Renal cortex interstitium (tissue), 15 donors: ENCODE measurements at places on chromosomes 7 and 10. TPM values are rescaled to one million over a fixed set of nuclear protein-coding genes. Genes with fewer than 3 reads are reported as not detected.

Gene SPDYE8
- 0.20 TPM for polyA plus RNA-seq

Gene XRCC2
- polyA plus RNA-seq = 10.2 TPM

Gene ETV1
- polyA plus RNA-seq = 34.0 TPM

DNA sequence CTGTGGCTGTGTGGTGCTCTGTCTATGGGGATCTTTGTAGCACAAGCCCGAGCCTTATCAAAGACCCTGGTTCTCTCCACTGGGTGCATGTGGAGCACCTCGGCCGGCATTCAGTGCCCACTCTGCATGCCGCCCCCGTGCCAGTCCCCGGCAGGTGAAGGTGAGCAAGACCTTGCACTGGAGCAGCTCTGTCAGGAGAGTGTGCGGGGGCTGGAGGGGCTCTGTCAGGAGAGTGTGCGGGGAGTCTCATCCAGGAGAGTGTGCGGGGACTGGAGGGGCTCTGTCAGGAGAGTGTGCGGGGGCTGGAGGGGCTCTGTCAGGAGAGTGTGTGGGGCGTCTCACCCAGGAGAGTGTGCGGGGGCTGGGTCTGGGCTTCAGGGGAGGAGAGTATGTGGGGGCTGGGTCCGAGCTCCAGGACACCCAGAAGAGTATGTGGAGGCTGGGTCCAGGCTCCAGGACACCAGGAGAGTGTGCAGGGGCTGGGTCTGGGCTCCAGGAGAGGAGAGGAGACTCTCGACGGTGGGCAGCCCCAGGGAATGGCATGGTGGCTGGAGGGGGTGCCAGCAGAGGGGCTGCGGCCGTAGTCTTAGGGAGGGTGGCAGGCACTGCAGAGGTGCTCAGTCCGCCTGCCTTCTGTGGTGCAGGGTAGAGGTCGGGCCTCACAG, 40.8 kb downstream of the INPP5A start:
- no peak for DNase-seq

DNA sequence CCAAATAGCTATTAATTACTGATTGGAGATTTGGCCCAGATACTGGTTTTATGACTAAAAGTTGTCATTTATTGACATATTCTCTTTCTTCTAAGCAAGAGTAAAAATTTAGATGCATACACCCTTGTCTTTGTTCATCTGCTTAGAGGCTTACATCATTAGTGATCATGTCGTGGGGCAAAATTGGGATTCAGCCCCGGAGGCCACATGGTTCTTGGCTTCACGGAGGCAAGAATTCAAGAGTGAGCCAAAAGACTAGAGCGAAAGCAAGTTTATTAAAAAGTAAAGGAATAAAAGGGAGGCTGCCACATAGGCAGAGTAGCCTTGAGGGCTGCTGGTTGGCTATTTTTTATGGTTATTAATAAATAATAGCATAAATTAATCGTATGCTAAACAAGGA, 41.1 kb downstream of the MINPP1 start:
- DNase-seq = no peak

DNA sequence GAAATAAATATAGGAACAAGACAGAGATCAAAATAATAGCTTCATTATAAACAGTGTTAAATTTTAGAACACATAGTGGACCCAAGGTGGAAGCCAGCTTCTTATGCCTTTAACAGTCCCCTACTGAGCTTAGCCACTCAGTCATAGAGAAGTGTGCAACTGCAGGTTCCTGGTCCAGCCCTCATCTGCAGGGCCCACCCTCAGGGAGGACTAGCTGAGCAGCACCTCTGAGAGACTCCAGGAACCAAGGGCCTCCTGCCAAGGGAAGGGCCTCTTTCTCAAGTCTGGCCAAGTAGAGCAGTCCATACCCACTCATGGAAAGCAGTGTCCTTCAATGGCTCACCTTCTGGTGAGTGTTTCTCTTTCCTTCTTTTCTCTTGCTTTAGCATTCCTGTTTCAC, 173.7 kb upstream of the PRPS1L1 start:
- no peak for DNase-seq

GRCh38 chr10:7391748-7392147, 19.1 kb downstream of the SFMBT2 start:
- DNase-seq = no peak

GRCh38 chr10:114239994-114240345, 916 bp downstream of the VWA2 start:
- no peak for DNase-seq

DNA sequence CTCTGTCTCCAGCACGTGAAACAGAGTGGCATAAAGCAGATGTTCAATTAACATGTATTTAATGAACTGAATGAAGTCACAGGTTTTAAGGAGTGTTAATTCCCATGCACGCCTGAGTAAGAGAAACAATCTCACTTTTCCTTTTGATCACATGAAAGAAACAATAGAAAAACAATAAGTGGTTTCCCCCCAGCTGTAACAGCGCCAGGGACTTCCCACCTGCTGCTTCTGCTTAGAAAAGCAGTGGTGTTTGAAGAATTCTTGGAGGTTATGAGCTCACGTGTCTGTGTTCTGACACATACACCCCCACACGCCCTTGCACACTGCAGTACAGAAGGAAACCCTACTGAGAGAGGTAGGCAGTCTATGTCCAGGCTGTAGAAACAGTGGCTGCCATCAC, 51.3 kb upstream of the FRMD4A start:
- no peak for DNase-seq

DNA sequence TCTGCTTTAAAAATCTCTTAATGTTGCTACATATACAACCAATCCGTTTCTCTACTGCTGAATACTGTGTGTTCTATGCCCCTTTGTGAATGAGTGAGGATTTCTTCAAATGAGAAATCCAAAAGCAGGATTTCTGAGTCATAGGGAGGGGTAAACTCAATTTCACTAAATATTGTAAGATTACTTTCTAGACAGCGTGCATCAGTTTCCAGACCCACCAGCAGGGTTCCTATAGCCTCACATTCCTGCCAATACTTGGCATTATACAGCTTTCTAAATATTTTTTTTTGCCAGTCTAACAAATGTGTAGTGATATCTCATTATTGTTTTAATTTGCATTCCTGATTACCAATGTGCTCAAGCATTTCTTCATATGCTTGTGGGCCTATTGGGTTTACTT, 35.5 kb downstream of the GPR158 start:
- no peak for DNase-seq

DNA sequence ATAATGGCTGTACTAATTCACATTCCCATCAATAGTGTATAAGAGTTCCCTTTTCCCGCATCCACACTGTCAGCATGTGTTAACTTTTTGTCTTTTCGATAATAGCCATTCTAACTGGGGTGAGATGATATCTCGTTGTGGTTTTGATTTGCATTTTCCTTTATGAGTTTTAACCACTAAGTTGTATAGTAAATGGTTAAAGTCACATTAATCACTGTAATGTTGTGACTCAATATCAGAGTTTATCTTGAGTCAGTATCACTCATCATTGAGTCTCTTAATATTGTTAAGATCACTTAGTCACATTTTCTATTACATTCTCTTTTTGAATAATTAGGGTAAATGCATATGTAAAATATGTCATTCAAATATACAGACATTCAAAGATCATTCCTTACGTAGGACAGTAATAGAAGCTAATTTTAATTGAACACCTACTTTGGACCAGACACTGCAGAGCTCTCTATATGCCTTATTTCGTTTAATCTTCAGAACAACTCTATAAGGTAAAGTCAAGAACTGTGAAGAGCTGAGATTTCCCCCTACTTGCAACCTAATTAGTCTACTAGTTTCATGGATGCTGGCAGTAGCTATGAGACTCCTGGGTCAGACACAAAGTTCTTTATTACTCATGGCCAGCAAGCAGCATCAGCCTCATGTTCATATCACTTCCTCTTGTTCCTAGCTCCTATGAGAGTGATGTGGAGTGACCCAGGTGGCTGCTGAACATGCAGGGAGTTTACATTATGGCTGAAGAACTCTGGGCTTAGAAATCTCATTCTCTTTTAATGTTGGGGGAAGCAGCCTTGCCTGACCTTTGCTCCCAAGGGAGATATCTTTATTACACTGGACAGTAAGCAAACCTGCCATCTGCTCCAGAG, 30.5 kb downstream of the CREB5 start:
- no peak for DNase-seq

DNA sequence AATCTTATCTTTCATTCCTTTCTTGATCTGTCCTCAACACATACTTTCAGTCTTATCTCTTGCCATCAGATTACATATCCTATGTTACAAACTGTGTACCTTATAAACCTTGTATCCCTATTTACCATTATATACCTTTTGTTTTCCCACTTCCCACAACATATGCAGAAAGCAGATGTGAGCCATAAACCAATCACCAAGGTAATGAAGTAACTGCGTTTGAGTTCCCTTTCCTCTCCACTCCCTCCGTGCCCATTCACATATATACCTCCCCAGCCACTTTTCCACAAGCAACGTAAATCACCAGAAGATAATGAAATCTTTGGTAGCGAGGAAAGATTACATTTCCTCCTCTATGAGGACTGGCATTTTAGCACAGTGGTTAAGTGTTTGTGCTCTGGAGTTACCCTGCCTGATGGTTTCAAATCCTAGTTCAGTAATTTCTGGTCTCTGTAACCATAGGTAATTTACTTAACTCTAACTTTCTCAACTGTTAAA, 55.5 kb upstream of the PHF14 start:
- DNase-seq = no peak

DNA sequence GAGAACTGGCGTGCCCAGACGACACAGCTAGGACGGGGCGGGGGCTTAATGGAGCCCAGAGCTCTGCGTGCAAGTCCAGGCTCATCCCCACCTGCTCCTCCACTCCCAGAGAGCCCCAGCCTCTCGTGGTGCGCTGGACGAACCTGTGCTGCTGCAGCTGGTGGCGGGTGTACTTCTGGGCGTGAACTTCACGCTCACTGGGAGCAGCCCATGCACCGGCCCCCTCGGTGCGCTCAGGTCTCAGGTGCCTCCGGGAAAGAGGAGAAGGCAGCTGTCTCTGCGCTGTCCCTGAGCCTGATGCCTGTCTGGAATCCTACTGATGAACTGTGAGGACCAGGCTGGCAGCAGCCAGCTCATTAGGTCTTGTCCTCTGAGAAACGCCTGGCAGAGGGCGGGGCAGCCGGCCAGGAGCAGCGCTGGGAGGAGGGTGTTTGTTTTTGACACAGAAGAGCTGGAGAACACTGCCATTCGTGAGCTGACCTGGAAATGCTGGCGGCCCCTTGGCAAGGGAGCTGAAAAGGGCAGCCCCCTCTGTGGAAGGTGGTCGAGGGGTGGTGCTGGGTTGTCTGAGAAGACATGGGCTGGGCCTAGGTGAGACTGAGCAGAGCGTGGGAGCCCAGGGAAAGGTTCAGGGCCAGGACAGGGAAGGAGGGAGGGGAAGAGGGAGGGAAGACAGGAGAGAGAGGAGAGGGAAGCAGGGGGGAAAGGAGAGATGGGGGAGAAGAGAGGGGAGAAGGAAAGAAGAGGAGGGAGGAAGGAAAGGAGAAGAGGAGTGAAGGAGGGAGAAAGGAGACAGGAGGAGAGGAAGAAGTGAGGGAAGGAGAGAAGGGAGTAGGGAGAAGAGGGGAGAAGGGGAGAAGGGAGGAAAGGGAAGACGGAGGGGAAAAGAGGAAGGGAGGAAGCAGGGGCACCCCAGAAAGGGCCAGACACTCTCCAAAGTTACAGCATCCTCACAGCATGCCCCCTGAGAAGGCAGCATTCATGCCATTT, 53.5 kb upstream of the TNS3 start:
- no peak for DNase-seq

DNA sequence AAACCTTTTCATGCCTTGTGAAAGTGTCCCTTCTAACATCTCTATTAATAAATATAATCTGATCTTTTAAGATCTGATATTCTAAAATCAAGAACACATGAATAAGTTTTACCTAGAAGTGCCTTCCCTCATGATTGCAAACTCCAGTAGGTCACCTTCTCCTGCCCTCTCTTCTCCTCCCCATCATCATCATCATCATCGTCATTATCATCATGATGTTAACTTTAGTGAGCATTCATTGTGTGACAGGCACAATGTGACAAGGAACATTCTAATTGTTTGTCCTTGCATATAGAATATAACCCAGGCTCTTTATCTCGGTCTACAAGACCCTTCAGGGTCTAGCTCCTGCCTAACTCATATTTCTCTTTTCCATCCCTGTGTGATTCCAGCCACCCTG, 51.7 kb downstream of the CUBN start:
- DNase-seq = no peak

DNA sequence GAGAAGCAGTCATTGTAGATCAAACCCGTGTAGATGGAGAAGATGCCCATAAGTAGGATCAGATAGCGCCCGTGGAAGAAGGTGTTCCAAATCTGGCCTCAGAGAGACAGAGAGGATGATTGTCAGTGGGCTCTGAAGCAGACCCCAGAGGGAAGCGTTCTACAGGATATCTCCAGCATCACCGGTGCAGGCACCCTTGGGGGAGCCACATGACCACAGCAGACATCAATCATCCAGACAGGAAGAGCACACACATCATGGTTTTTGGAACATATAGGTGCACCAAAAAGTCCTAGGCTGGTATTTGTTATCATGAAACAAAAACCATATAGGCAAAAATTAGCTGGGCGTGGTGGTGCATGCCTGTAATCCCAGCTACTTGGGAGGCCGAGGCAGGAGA, 44.0 kb upstream of the SVOPL start:
- no peak for DNase-seq

DNA sequence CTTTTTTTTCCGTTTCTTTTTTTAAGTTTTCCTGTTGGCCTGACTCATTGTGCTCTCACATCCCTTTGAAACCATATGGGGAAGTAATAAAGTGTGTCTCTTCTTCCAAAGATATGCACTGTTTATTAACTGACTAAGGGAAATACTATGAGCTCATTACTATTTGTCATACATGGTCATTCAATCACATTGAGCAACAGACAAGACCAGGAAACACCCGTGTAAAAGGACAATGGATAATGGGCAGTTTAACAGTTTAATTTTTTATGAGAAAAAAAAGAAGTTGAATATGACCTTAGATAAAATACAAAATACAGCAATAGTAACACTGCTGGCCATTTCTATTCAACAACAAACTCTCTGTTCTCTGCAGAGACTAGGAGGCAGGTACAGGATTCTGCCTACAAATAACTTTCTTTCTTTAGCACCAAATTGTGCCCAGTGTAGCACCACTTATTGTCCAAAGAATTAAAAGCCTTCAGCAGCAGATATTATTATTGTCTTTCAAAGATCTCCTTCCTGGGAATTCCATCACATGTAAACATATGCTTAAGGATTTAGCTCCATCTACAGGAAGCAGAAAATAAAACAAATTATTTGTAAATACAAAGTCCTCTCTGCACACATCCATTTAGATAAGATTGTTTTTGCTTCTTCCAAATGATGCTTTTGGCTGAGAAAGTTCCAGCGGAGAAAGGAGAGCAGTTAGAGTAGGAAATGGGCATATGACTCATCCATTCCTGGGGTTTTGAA, 55.0 kb upstream of the AKR1E2 start:
- no peak for DNase-seq
